DMS79 treated with DMSO at 0.1 percent for 48 hours (cell line): ENCODE measurements at places on chromosomes 1 and 21.

GRCh38 chr1:6774381-6774780 is 10.9 kb upstream of the CAMTA1 start:
- DNase-seq = no peak

DNA sequence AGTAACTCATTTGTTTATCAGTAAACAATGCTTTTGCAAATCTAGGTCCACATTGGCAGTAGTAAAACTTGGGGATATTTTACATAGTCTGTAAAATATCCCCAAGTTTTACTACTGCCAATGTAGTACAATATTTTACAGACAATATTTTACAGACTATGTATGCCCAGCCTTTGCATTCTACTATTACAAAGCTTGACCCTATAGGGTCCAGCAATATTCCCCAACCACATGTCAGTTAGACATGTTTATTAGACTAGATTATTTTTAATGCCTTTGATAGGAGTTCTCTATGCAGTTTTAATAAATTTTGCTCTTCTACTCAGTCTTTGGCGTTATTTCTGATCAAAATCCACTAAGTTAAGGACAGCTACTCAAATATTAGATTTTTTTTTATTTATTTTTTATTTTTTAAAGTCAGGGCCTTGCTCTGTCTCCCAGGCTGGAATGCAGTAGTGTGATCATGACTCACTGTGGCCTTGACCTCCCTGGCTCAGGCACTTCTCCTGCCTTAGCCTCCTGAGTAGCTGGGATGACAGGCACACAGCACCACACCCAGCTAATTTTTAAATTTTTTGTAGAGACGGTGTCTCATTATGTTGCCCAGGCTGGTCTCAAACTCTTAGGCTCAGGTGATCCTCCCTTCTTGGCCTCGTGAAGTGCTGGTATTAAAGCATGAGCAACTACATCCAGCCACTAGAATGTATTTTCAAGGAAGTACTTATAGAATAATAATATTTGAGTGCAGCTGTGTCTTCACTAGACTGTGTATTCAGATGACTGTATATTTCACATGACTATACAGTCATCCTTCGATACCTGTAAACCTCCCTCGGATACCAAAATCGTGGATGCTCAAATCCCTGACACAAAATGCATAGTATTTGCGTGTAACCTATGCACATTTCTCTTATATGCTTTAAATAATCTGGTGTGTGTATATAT is 19.8 kb downstream of the MIER1 start:
- no peak for DNase-seq

GRCh38 chr1:18932387-18932786 is 24.1 kb downstream of the IFFO2 start:
- no peak for DNase-seq

DNA sequence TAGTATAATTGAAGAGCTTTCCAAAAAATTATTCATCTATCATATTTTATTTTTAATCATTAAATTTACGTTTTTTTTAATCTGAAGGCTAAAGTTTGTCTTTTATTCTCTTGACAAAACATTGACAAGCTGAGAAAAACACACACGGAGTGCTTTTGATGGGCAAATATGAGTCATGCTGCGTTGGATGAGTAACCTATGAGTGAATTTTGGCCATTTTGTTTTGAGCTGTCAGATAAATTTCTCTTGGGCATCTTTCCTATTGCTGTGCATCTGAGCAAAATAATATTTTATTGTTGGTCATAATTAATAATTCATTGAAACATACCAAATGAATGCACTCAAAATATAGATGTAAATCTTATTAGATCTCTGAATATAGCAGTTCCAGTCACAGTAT is 1144.1 kb upstream of the ADGRL2 start:
- no peak for DNase-seq

DNA sequence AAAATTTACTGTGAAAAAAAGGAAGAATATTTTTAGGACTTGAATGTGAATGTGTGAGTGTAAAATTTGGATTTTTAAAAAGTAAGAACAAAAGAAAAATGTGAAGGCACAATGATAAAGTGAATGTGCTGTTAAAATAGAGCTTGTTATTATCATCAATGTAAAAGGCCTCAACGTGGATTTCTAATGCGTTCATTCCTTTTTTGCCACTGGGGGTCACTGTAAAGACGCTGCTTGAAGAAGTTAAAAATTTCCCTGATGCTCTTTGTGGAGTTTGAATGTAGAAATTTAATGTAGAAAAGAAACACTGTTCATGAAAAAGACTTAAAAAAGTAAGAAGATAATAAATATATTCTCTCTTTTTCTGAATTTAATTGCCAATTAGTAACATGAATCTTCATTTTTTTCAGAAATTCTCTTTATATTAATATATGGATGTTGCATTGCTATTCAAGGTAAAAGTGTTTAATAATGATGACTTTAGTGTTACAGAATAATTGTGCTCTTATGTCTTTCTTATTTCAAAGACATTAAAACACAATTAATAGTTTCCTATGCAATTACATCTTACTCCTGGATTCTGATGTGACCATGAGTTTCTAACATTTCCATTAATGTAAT is 161.5 kb downstream of the DNM3 start:
- peak; percentile 8 for DNase-seq

- DNase-seq = no peak
Observed at GRCh38 chr1:200885623-200886402, 8.9 kb upstream of the INAVA start.

- peak; percentile 43 for DNase-seq
Observed at GRCh38 chr1:46193984-46194570, 4.2 kb downstream of the POMGNT1 start.

- peak; percentile 34 for DNase-seq
Observed at GRCh38 chr1:203152158-203153034, 23.2 kb downstream of the MYBPH start.

- DNase-seq = peak; percentile 75
Observed at GRCh38 chr1:203252678-203253077, 23.2 kb upstream of the CHIT1 start.

GRCh38 chr21:35954066-35954465 is 106.3 kb downstream of the SETD4 start:
- DNase-seq = peak; percentile 81

DNA sequence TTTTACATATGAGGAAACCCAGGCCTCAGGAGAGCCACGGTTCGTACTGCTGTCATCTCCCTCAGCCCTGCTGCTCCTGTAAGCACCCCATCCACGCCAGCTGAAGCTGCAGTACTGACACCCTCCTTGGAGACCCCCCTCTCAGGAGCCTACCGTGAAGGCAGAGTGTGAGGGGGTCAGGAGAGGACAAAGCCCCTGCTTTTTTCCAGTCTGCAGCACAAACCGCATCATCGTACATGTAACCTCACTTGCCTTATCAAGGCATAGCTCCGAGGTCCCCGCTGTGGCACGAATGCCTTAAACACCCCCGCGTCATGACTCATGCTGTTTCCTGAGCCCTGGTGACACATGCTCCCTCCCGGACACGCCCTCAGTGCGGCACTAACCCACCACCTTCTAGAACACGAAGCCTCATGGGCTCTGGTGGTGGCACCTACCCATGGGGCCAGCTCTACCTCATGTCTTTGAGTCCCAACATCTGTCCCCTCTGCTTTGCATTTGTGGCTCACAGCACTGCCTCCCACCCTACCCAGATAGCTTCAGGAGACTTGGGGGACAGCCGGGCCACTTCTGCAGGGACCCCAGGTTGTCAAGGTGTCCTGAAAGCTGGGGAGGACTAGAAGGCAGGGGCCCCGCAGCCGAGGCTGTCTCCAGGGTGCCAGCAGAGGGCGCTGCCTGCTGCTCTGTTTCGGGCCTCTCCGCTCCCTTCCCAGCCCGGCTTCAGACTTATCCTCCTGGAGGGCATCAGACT is 4.9 kb downstream of the SH3BGRL3 start:
- DNase-seq = no peak

GRCh38 chr1:180947499-180947885 is 34.8 kb downstream of the KIAA1614 start:
- no peak for DNase-seq

DNA sequence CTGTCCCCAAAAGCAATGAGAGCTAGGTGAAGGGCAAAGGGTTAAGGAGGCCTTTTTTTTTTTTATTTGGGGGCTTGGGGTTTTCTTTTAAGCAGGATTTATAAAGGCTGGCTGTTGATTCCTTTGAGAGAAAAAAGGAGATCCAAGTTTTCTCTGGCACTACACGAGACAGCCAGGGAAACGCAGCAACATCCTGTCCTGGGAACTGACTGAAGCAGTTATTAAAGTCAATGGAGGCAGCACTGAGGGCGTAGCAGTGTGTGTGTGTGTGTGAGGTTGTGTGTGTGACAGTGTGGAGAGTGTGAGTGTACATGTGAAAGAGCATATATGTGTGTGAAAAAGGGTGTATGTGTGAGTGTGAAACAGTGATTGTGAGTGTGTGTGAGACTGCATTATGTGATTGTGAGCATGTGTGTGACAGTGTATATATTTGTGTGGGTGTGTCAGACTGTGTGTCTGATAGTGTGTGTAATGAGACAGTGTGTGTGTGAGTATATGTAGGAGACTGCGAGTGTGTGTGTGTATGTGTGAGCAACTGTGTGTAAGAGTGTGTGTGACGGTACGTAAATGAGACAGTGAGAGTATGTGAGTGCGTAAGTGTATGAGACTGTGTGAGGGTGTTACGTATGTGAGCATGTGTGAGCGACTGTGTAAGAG is 65.9 kb upstream of the TIAM1 start:
- no peak for DNase-seq

- DNase-seq = no peak
Observed at GRCh38 chr21:41622831-41623548, 115.0 kb upstream of the TMPRSS2 start.

- no peak for DNase-seq
Observed at GRCh38 chr1:166176416-166176815, 9.6 kb upstream of the FAM78B start.

- peak; percentile 65 for DNase-seq
Observed at GRCh38 chr1:234709473-234710228, 99.7 kb upstream of the IRF2BP2 start.

GRCh38 chr1:9892563-9893528 is 17.2 kb downstream of the CTNNBIP1 start:
- DNase-seq = no peak

- no peak for DNase-seq
Observed at GRCh38 chr1:111747282-111747734, 8.1 kb upstream of the INKA2 start.

DNA sequence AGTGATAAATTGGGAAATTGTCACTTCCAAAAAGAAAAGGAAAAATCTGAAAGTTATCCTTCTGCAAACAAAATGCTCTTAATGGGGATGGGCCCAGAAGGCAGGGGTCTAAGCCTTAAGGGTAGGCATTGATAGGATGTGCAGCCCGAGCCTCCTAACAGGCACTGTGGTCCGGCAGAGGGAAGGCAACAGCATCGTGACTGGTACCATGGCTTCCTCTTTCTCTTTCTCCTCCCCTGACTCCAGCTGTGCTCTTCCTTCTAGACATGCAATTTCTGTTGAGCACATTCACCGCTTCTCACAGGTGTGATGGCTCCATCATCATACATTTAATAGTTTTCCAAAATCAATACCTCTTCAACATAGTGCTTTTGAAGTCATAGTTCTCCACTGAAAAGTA is 91.5 kb downstream of the SELENOF start:
- DNase-seq = peak; percentile 65

DNA sequence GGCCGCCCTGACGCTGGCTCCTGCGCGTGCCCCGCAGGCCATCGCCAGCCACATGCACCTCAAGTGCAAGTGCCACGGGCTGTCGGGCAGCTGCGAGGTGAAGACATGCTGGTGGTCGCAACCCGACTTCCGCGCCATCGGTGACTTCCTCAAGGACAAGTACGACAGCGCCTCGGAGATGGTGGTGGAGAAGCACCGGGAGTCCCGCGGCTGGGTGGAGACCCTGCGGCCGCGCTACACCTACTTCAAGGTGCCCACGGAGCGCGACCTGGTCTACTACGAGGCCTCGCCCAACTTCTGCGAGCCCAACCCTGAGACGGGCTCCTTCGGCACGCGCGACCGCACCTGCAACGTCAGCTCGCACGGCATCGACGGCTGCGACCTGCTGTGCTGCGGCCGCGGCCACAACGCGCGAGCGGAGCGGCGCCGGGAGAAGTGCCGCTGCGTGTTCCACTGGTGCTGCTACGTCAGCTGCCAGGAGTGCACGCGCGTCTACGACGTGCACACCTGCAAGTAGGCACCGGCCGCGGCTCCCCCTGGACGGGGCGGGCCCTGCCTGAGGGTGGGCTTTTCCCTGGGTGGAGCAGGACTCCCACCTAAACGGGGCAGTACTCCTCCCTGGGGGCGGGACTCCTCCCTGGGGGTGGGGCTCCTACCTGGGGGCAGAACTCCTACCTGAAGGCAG is 23.4 kb upstream of the ARF1 start:
- DNase-seq = no peak

- no peak for DNase-seq
Observed at GRCh38 chr1:214567481-214567980, 16.1 kb upstream of the PTPN14 start.

DNA sequence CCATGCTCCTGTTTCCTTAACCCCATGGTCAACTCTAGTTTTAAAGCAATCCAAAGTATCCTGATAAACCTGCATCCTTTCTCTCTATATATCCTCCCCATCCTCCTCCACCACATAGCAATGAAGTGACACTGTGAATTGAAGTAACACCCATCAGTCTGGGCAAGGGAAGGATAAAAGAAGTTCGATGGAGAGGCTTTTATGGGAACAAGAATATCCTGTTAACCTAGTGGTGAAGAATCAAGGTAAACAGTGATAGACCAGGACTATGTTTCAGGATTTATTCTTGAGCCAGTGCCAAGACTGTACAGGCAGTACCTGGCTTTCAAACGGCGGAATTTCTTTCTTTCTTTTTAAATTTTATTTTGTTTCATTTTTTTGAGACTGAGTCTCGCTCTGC is 17.6 kb downstream of the RABIF start:
- DNase-seq = no peak

- peak; percentile 80 for DNase-seq
Observed at GRCh38 chr1:2344121-2344681, 47.2 kb downstream of the MORN1 start.

DNA sequence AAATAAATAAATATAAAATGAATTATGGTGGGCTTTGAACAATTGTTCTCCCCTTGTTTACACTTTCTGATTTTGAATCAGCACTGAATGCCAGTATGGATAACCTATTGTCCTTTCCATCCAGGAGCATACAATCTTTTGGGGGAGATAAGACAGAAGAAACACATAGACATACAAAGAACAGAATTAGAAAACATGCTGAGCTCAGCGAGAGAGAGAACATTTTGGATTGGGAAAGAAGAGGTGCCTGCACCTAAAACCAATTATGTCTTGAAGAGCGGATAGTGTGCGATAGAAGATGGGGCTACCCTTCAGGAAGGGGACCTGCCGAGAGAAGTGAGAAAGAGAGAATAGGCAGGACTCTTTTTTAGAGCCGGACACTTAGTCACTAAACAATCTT is 6.6 kb downstream of the PGM1 start:
- DNase-seq = no peak

- DNase-seq = peak; percentile 89
Observed at GRCh38 chr1:46039571-46040052, 92.8 kb downstream of the PIK3R3 start.
